ENCODE measurements at places on chromosomes 13 and 19. TPM values are rescaled to one million over a fixed set of nuclear protein-coding genes. Genes with fewer than 3 reads are reported as not detected.

Gene VSIG10L
- total RNA-seq, result 0.57 TPM

Gene KCNN4
- total RNA-seq, result 2.4 TPM

- H3K27ac ChIP-seq, result no peak overlapping the region
- no peaks in the 10 kb centered on the region for H3K36me3 ChIP-seq
- H3K27me3 ChIP-seq, result no peaks in the 10 kb centered on the region
- H3K4me1 ChIP-seq, result no peaks in the 10 kb centered on the region
These were observed 476.3 kb upstream of the SLITRK1 start for GRCh38 chr13:84358601-84359000.

GRCh38 chr19:33284756-33285155 lies 17.6 kb downstream of the CEBPA start:
- H3K27me3 ChIP-seq, result no peaks in the 10 kb centered on the region
- no peaks in the 10 kb centered on the region for H3K4me1 ChIP-seq
- no peak overlapping the region for H3K27ac ChIP-seq
- H3K36me3 ChIP-seq, result no peaks in the 10 kb centered on the region
- DNase-seq, result no peak

DNA sequence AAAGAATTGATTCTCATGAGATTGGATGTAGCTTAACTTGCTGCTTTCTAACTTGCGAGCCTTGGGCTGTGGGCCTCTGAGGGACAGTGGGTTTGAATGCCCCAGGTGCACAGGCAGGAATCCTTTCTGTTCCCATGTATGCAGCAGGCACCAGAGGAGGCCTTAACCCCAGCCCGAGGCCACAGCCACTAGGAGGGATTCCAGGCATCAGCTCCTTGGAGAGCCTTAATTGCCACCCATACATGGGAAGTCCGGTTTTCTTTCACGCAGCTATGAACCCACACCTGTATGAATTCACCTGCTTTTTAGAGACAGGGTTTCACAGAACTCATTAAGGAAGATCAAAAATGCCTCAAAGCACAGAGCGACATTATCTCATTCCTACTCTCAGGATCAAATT lies 117.9 kb downstream of the CRYL1 start:
- H3K27me3 ChIP-seq, result no peaks in the 10 kb centered on the region
- H3K36me3 ChIP-seq, result no peaks in the 10 kb centered on the region
- H3K27ac ChIP-seq, result no peak overlapping the region
- H3K4me1 ChIP-seq, result peaks cover 2% of the 10 kb centered on the region

- H3K27ac ChIP-seq, result no peak overlapping the region
- DNase-seq, result no peak
- H3K36me3 ChIP-seq, result no peaks in the 10 kb centered on the region
- H3K4me3 ChIP-seq, result no peak overlapping the region
These were observed 1464.3 kb downstream of the UQCRFS1 start for GRCh38 chr19:27748551-27749152.

DNA sequence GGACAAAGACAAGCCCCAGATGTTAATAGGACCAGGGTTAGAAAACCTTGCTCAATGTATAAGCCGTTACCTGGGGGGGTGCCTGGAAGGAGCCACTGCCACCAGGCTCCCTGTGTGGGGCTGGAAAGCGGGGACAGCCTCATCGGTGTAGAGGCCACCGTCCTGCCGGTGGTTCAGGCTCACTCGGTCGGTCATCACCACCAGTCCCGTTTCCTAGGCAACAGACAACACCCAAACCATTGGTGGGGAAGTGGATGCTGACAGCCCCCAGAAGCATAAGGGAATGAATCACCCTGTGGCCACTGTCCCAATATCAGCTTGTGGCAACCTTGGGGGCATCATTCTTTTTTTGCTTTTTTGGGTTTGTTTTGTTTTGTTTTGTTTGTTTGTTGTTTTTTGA lies 55.8 kb downstream of the CPAMD8 start:
- peaks cover 22% of the 10 kb centered on the region for H3K36me3 ChIP-seq
- no peaks in the 10 kb centered on the region for H3K27me3 ChIP-seq
- H3K27ac ChIP-seq, result no peak overlapping the region
- H3K4me3 ChIP-seq, result no peak overlapping the region
- no peaks in the 10 kb centered on the region for H3K4me1 ChIP-seq

DNA sequence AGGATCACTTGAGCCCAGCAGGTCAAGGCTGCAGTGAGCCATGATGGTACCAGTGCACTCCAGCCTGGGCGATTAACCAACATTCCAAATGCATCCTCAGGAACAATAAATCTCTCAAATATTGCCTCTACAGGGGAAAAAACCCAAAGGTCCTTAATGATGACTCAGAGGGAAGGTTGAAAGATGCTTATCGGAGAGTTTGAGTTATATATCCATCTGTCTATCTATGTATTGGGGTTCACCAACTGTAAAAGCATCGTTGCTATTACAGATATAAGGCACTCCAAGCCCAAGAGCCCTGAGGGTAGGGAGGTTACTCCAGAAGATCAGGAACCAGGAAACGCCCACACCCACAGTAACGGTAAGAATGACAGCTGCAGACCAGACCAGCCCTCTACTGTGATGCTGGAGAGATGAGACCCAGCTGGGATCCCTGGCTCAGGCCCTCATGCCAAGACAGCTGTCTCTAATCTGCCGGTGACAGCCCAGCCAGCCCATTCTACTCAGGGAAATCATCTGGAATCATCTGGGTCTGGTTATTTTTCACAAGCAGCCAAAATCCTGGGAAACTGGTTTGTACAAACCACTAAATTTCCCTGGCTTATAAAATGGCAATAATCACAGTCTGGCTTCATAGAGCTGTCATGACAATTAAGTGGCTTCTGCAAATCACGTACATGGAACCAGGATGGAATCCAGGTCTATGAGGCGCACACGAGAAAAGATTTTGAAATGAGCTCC lies 23.8 kb downstream of the TEX101 start:
- H3K27ac ChIP-seq, result no peak overlapping the region
- peak; percentile 87 for DNase-seq
- H3K4me1 ChIP-seq, result peaks cover 6% of the 10 kb centered on the region
- H3K27me3 ChIP-seq, result no peaks in the 10 kb centered on the region
- no peak overlapping the region for H3K4me3 ChIP-seq

Gene LGALS14
- total RNA-seq, result not detected

DNA sequence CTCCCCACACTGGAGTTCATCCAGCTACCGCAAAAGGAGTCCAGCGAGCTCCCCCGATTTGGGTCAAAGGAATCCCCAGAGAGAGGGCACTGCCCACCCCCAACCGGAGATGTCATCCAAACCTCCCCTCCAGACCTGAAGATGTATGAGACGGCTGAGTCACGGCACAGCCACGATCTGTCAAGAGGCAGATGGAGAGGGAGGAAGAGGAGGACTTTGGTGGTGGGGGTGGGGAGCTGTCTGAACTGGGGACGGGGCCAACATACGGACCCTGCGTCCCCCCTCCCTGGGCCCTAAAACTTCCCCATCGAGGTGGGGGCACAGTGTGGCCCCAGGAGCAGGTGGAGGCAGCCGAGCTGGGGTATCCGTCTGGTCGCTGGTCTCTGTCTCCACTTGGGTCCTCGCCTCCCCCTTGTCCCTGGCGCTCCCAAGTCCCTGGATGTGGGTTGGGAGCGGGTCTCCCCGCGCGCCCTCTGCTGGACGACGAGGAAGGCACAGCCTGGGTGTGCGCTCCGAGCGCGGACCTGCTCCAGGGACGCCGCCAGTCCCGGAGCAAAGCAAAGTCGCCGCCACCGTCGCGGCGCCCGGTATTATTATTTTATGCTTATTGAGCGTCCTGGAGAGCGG lies 3.8 kb downstream of the PDE4A start:
- no peak overlapping the region for H3K4me3 ChIP-seq
- H3K27me3 ChIP-seq, result peaks cover 63% of the 10 kb centered on the region
- DNase-seq, result peak; percentile 85
- H3K27ac ChIP-seq, result no peak overlapping the region

DNA sequence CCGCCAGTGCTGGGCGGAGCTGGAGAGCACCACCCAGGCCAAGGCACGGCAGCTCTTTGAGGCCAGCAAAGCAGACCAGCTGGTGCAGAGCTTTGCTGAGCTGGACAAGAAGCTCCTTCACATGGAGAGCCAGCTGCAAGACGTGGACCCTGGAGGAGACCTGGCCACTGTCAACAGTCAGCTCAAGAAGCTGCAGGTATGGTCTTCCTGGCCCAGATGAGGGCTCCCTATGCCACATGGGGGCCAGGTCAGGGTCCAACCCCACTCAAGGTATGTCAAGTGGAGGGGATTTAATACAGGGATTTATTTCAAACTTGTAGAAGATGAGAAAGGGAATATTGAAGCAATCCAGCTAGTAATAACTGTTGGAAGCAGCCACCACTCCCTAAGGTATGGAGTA lies 42.5 kb upstream of the SHKBP1 start:
- H3K27ac ChIP-seq, result no peak overlapping the region
- H3K4me1 ChIP-seq, result peaks cover 9% of the 10 kb centered on the region
- no peak overlapping the region for H3K4me3 ChIP-seq
- H3K36me3 ChIP-seq, result no peaks in the 10 kb centered on the region

DNA sequence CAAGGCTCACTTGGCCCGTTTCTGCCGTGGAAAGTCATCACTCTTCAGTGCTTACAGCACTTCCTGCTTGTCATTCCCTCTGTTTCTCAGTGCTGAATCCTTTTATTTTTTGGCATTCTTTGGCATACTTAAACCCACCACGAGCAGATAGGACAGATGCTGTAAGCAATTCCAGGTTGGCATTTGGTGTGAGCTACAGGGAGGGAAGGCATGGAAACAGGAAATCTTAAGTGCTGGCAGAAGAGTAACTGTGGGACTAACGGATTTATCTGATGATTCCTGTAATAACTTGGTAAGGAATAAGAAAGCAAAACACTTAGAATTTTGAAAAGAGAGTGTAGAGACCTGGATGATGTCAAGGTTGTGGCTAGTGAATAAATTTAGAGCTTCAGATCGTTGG lies 273.4 kb downstream of the GPC6 start:
- no peaks in the 10 kb centered on the region for H3K27me3 ChIP-seq
- no peaks in the 10 kb centered on the region for H3K36me3 ChIP-seq
- H3K4me3 ChIP-seq, result no peak overlapping the region
- H3K4me1 ChIP-seq, result no peaks in the 10 kb centered on the region
- no peak for DNase-seq

- H3K4me1 ChIP-seq, result peaks cover 34% of the 10 kb centered on the region
- peaks cover 12% of the 10 kb centered on the region for H3K27me3 ChIP-seq
- peak overlapping the region; percentile 71 for H3K27ac ChIP-seq
- DNase-seq, result no peak
- no peak overlapping the region for H3K4me3 ChIP-seq
- H3K36me3 ChIP-seq, result no peaks in the 10 kb centered on the region
These were observed 15.3 kb downstream of the GADD45B start for GRCh38 chr19:2491130-2491801.

DNA sequence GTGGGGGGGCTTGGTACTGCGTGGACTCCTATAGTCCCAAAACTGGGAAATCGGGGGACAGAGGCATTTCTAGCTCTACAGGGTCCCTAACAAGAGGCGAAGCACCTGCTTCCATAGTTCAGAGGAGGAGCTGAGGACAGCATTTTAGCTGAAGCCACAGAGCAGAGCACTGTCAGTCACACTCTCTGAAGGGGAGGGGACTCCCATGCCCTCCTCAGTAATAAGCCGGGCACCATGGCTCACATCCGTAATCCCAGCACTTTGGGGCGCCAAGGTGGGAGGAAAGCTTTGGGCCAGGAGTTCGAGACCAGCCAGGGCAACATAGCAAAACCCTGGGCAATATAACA lies 3.8 kb downstream of the NPAS1 start:
- H3K27ac ChIP-seq, result no peak overlapping the region
- no peak for DNase-seq
- H3K36me3 ChIP-seq, result no peaks in the 10 kb centered on the region
- H3K4me3 ChIP-seq, result no peak overlapping the region
- peaks cover 2% of the 10 kb centered on the region for H3K4me1 ChIP-seq

DNA sequence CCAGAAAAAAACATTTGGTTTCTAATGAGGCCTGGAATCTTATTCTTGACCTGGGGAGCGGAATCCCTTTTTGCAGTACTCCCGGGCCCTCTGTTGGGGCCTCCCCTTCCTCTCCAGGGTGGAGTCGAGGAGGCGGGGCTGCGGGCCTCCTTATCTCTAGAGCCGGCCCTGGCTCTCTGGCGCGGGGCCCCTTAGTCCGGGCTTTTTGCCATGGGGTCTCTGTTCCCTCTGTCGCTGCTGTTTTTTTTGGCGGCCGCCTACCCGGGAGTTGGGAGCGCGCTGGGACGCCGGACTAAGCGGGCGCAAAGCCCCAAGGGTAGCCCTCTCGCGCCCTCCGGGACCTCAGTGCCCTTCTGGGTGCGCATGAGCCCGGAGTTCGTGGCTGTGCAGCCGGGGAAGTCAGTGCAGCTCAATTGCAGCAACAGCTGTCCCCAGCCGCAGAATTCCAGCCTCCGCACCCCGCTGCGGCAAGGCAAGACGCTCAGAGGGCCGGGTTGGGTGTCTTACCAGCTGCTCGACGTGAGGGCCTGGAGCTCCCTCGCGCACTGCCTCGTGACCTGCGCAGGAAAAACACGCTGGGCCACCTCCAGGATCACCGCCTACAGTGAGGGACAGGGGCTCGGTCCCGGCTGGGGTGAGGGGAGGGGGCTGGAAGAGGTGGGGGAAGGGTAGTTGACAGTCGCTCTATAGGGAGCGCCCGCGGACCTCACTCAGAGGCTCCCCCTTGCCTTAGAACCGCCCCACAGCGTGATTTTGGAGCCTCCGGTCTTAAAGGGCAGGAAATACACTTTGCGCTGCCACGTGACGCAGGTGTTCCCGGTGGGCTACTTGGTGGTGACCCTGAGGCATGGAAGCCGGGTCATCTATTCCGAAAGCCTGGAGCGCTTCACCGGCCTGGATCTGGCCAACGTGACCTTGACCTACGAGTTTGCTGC lies at the start of gene ICAM4:
ICAM4 (plus strand) TSS at position 153 of the 935 bp plus-strand sequence; CDS start at position 211, 58 bp downstream.
- peak within 1 kb of the TSS; percentile 78 for H3K27ac ChIP-seq
- H3K4me3 ChIP-seq, result no peak within 1 kb of the TSS
- peaks cover 8% of the 10 kb centered on the region for H3K27me3 ChIP-seq
- H3K36me3 ChIP-seq, result no peaks in the 10 kb centered on the region

Gene GTF2F2
- 14.4 TPM for total RNA-seq

GRCh38 chr13:47521890-47522487 lies 479.1 kb downstream of the SUCLA2 start:
- H3K27me3 ChIP-seq, result no peaks in the 10 kb centered on the region
- no peak overlapping the region for H3K27ac ChIP-seq
- H3K4me1 ChIP-seq, result no peaks in the 10 kb centered on the region
- H3K36me3 ChIP-seq, result no peaks in the 10 kb centered on the region
- no peak for DNase-seq
- no peak overlapping the region for H3K4me3 ChIP-seq

- H3K27me3 ChIP-seq, result no peaks in the 10 kb centered on the region
- H3K27ac ChIP-seq, result no peak overlapping the region
- no peaks in the 10 kb centered on the region for H3K4me1 ChIP-seq
- H3K36me3 ChIP-seq, result peaks cover 31% of the 10 kb centered on the region
- no peak overlapping the region for H3K4me3 ChIP-seq
These were observed 7.0 kb upstream of the SLC25A42 start for GRCh38 chr19:19056636-19057275.

Data from lung (tissue), 17 donors.